ENCODE measurements at places on chromosomes 2 and 18. TPM values are rescaled to one million over a fixed set of nuclear protein-coding genes. Genes with fewer than 3 reads are reported as not detected.
A peak's percentile ranks its signal among the peaks of the same experiment; 100 is the strongest.

DNA sequence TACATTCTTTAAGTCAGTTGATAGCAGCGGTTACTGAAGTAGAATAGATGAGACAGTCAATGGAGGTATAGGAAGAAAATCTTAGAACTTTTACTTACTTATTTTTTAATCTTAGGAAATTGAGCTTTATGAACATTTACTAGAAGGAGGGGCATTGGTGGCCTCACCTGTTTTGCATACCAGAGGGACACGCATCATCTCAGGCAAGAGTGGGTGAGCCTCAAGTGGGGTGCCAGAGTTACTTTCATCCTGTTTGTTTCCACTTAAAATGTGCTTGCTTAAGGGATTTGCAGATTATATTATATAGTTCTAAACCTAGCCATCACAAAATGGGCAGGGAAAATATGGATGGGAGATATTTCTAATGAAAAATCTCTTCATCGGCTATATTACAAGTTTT lies 61.6 kb downstream of the WDR7 start:
- no peak overlapping the region for H3K27ac ChIP-seq
- no peak overlapping the region for H3K4me3 ChIP-seq
- H3K36me3 ChIP-seq, result no peaks in the 10 kb centered on the region
- no peaks in the 10 kb centered on the region for H3K27me3 ChIP-seq
- H3K4me1 ChIP-seq, result no peaks in the 10 kb centered on the region

DNA sequence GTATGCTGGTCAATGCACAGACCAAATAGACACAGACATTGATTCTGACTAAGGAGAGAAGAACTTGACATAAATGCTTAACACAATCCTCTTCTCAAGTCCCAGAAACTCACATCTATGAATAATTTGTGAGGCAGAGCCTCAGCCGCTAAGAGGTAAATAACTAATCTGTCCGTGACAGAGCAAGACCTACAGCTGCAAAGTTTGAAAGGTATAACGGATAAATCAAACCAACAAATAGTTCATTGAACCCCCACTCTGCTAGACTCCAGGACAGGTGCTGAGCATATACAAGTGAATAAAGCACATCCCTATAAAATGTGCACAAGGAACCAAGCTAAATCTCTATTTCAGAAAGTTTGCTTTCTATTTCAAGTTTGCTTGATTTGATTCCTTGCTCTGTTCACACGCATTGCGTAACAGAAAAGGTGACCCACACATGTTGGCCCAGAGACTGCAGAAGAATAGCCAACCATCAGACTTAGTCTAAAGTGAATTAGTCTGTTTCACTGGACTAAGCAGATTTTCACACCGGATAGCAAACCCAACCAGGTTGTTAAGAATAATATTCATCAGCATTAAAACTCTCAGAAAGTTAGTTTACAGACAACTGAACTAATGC lies 51.7 kb downstream of the NCKAP5 start:
- no peaks in the 10 kb centered on the region for H3K27me3 ChIP-seq
- no peaks in the 10 kb centered on the region for H3K4me1 ChIP-seq
- no peaks in the 10 kb centered on the region for H3K36me3 ChIP-seq
- no peak overlapping the region for H3K4me3 ChIP-seq
- no peak for DNase-seq
- H3K27ac ChIP-seq, result no peak overlapping the region

- no peak overlapping the region for H3K4me3 ChIP-seq
- H3K36me3 ChIP-seq, result no peaks in the 10 kb centered on the region
- no peaks in the 10 kb centered on the region for H3K27me3 ChIP-seq
- DNase-seq, result no peak
- no peak overlapping the region for H3K27ac ChIP-seq
- H3K4me1 ChIP-seq, result peaks cover 5% of the 10 kb centered on the region
Measured at GRCh38 chr2:7242189-7242867, 325.1 kb downstream of the RNF144A start.

- H3K4me1 ChIP-seq, result no peaks in the 10 kb centered on the region
- no peak overlapping the region for H3K4me3 ChIP-seq
- no peaks in the 10 kb centered on the region for H3K27me3 ChIP-seq
- no peaks in the 10 kb centered on the region for H3K36me3 ChIP-seq
- H3K27ac ChIP-seq, result no peak overlapping the region
Measured at GRCh38 chr18:14974088-14974487, 226.1 kb downstream of the ANKRD30B start.

GRCh38 chr2:202290970-202291369 lies 25.4 kb downstream of the NOP58 start:
- no peak overlapping the region for H3K27ac ChIP-seq
- peaks cover 7% of the 10 kb centered on the region for H3K36me3 ChIP-seq
- no peaks in the 10 kb centered on the region for H3K27me3 ChIP-seq
- no peak overlapping the region for H3K4me3 ChIP-seq
- DNase-seq, result no peak

- no peak overlapping the region for H3K27ac ChIP-seq
- no peaks in the 10 kb centered on the region for H3K36me3 ChIP-seq
- H3K27me3 ChIP-seq, result peaks cover 4% of the 10 kb centered on the region
- no peak for DNase-seq
- H3K4me3 ChIP-seq, result no peak overlapping the region
- no peaks in the 10 kb centered on the region for H3K4me1 ChIP-seq
Measured at GRCh38 chr18:44309185-44309584, 371.5 kb upstream of the SETBP1 start.

GRCh38 chr2:219961947-219962498 lies 334.6 kb downstream of the SLC4A3 start:
- no peaks in the 10 kb centered on the region for H3K27me3 ChIP-seq
- DNase-seq, result no peak
- H3K27ac ChIP-seq, result no peak overlapping the region
- H3K4me1 ChIP-seq, result no peaks in the 10 kb centered on the region

- no peaks in the 10 kb centered on the region for H3K36me3 ChIP-seq
- peak; percentile 67 for DNase-seq
- peaks cover 37% of the 10 kb centered on the region for H3K4me1 ChIP-seq
- peak overlapping the region; percentile 84 for H3K27ac ChIP-seq
- H3K27me3 ChIP-seq, result no peaks in the 10 kb centered on the region
Measured at GRCh38 chr2:225002039-225002655, 40.1 kb downstream of the DOCK10 start.

DNA sequence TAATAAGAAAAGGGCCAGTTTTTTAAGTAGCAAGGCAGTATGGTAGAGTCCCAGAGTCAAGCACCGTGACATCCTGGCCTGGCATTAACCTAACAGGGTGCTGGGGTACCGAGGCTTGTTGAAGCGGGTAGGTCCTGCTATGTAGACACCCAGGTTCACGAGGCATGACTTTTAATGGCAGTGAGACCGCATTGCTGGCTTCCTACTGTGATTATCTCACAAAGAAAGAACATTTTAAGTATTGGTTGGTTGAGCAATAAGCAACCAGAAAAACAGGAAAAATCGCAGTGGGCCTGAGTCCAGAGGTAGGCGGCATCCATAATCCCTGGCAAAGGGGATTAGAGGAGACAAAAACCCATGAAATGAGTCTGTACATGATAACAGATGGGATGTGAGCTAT lies 927.9 kb upstream of the ACVR2A start:
- no peaks in the 10 kb centered on the region for H3K27me3 ChIP-seq
- H3K4me3 ChIP-seq, result no peak overlapping the region
- no peaks in the 10 kb centered on the region for H3K4me1 ChIP-seq
- no peaks in the 10 kb centered on the region for H3K36me3 ChIP-seq
- no peak overlapping the region for H3K27ac ChIP-seq

DNA sequence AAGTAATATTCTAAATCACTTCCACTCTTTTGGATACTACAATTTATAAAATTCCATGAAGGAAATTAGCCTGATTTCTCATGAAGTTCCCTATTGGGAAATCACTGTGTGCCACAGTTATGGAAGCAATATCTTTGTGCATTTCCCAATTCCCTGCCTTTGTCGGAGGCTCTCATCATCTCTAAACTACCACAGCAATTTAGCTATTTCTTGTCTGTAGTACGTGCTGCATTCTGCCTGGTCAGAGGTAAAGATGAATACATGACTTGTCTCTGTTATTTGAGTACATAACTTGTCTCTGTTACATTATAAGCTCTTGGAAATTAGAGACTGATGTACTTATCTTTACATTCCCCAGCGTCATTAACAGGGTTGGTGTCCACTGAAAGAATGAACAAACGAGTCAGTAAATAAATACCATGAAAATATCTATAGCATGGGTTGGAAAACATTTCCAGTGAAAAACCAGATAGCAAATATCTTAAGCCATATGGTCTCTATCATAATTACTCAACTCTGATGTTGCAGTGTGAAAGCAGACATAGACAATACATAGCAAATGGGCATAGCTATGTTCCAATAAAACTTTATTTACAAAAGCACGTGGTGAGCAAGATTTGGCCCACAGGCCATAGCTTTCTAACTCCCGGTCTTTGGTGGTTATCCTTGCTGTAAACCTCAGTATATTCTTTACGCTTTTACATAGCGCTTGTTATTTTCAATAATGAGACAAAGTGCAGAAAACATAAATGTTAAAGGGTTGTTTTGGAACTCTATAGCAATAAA lies 78.8 kb downstream of the BCL2 start:
- DNase-seq, result no peak
- H3K4me1 ChIP-seq, result peaks cover 31% of the 10 kb centered on the region
- H3K36me3 ChIP-seq, result peaks cover 13% of the 10 kb centered on the region
- no peak overlapping the region for H3K27ac ChIP-seq

DNA sequence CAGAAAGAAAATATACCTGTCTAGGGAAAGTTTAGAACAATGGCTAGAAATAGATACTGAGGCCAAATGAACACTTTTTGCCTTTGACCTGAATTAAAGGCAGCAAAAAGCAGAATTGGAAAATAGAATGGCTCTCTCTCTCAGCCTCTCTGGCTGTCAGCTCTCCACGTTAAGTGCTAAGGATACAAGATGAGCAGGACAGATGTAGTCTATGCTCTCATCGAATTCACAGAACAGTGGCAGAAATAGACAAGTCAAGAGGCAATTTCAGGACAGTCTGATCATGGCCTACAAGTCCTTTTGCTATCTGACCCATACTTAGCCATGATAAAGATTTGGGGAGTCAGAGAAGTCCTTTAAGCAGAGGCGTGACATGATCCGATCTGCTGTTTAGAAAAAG lies 120.2 kb upstream of the CREB1 start:
- H3K4me3 ChIP-seq, result no peak overlapping the region
- no peak for DNase-seq
- H3K36me3 ChIP-seq, result peaks cover 13% of the 10 kb centered on the region
- H3K4me1 ChIP-seq, result no peaks in the 10 kb centered on the region
- H3K27me3 ChIP-seq, result no peaks in the 10 kb centered on the region

Gene DSG1
- polyA plus RNA-seq, result not detected

Gene HEATR5B
- polyA plus RNA-seq, result 18.0 TPM

Gene CCDC85A
- polyA plus RNA-seq, result not detected

Gene CPLX4
- polyA plus RNA-seq, result not detected

Gene TMEM247
- not detected for polyA plus RNA-seq

Gene ANO7
- polyA plus RNA-seq, result not detected

Gene SPATA3
- not detected for polyA plus RNA-seq
